ENCODE measurements at places on chromosomes 6 and 20.

GRCh38 chr6:138004430-138005287, 102.6 kb downstream of the PERP start:
- peak; percentile 47 for DNase-seq

- DNase-seq, result no peak
Measured at GRCh38 chr6:79617518-79617941, 13.6 kb upstream of the SH3BGRL2 start.

DNA sequence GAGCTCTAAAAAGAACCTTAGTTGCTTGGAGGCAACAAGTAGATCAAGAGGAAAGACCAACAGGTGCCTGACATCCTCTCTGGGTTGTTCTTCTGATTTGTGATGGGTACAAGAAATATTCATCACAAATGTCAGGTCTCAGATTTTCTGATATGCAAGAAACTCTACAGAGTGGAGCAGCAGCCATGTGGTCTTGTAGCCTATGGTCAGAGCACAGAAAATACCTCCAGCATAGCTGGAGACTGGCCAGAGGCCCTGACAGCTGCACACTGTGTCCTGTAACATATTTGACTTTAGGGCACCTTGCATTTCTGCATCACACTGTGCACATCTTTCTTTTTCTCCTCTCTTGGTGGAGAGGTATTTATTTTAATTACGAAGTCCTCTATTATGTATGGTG, 116.3 kb downstream of the GMPR start:
- DNase-seq, result no peak

DNA sequence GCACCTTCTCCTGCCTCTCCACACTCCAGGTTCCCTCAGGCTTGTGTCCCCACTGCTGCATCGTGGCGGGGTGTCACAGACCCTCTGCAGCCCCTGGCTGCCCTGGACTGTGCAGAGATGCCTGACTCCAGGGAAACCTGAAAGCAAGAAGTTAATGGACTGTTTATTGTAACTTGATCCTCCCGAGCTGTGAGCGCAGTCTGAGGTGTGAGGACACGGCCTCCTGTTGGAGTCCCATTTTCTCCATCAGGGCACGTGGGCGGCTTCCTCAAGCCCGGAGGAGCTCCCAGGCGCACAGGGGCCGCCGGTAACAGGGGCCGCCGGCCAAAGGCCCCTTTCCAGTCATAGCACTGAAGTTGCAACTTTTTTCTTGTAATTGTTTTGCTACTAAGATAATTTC, 16.9 kb downstream of the RBM38 start:
- no peak for DNase-seq

GRCh38 chr20:4029505-4030467, 14.4 kb upstream of the RNF24 start:
- peak; percentile 26 for DNase-seq

GRCh38 chr20:32473231-32474008, 111.7 kb downstream of the NOL4L start:
- DNase-seq, result no peak

DNA sequence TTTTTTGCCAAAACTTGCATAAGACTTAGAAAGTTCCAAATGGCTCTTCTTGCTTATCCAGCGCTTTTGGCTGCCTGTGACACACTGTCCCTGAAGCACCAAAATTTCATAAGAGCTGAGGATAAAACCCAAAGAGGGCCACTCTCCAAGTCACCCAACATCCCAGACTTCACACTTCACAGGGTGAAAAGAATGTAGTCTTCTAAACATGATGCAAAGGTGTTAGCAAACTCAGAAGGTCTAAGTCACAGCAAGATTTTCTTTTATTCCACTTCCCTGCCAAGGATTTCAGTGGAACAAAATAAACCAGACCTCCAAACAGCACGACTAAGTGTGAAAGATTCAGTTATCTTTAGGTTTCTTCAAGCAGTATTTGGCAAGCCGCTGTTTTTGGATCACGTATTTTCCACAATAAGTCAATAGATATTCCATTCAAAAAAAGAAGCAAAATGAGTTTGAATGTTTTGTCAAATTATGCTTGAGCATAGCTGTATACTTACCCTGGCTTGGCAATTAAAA, 44.6 kb upstream of the CD93 start:
- no peak for DNase-seq

DNA sequence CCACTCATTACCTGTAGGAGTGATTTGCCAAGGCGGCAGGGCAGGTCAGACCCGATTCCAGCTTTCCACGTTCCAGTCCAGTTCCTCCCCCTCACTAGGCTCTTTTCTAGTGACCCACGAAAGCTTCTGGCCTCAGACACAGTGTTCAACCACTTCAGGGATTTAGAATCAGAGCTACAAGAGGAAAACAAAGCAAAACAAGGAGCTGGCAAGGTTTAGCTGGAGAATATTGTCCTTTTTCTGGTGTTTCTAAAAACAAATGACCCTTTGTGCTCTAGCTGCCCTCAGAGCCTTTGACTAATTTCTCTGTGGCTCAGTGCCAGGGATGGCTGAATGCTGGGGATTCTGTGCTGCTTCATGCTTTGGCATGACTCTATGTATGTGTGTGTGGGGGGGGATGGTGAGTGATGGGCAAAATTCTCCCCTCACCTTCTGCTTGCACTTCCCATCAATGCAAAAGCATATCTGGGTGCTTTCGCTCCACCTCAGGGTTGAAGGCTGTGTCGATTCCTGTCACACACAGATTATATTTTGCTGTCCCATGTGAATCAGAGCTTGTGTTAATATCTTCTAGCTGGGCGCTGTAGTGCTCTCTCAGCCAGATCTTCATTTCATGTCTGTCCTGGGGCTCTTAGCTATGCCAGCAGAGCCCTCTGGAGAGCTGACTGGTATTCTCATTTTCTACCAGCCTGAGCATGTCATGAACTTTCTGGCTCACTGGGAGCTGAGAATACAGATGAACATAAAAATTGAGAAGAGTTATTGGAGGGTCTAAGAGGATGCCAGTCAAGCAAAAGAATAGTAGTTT, 19.3 kb upstream of the NEDD9 start:
- no peak for DNase-seq

DNA sequence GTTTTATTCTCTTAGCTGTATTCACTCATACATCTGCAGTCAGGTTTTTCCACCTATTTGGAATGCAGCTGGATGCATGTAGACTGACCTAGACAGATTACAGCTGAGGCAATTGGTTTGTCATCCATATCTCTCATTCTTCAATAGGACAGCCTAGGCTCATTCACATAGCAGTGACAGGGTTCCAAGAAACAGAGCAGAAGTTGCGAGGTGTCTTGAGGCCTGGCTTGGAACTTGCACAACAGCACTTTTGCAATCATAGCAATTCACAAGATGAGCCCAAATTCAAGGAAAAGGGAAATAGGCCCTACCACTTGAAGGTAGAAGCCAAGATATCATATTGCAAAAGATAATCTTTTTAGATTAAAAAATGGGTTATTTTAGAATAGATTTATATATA, 508.9 kb upstream of the JAG1 start:
- no peak for DNase-seq

- DNase-seq, result no peak
Measured at GRCh38 chr6:12371641-12372146, 81.5 kb downstream of the EDN1 start.

DNA sequence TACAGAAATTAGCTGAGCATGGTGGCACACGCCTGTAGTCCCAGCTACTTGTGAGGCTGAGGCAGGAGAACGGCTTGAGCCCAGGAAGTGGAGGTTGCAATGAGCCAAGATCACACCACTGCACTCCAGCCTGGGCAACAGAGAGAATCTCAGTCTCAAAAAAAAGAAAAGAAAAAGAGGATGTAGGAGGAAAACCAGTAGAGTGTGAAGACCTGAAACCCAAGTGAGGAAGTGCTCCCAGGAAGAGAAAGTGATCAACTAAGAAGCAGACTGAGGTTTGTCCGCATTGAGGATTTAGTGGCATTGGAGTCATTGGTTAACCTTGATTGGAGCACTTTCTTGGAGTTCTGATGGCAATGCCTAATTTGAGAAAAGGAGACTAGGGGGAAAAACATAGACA, 20.6 kb upstream of the TASP1 start:
- DNase-seq, result no peak

DNA sequence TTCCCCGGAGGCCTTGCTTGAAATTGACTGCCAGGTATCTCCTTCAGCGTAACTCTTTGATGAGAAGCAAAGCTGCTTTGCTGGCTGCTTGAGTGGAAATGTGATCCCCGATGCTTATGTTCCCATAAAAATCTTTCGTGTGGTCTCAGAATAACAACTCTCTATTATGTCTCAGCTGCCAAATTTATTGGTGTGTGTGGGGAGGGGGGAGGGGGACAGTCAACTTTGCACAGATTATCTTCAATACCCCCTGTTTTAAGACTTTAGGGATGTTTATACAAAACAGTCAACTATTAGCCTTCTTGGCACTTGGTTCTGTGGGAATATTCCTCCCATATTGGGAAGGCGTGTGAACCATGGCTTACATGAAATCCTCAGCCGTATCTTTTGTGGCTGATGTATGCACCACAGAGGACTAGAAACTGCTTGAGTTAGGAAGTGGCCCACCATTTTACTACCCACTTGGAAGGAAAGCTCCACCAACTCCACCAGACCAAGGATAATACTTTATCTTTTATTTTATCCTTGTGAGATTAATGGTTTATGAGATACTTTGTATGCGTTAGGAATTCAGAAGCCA, 101.5 kb upstream of the SLC24A3 start:
- no peak for DNase-seq

DNA sequence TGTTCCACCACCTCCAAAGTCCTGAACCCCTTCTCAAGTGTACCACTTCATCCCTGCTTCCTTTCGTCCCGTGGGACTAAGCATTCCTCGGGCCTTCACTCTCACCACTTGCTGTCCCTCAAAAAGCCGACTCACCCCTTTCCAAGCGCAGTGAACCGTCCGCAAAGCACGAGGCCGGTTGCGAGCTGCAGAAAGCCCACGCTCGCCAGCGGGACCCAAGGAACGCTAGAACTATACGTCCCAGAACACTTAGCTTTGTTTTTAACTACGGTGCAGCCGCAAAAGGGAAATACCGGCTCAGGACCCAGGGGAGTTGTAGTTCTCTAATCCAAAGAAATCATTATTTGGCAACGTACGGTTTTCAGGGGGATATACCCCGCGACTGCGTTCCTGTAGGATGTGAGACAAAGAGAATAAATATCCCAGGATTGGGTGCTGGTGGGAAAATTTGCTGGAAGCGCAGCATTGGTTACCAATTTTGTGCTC, 416 bp upstream of the POLR1H start:
- DNase-seq, result no peak

- no peak for DNase-seq
Measured at GRCh38 chr6:169959136-169960002, 207.9 kb downstream of the ERMARD start.

GRCh38 chr6:136960781-136961180, 38.7 kb downstream of the SLC35D3 start:
- DNase-seq, result no peak

GRCh38 chr20:13717631-13718044, 67.1 kb downstream of the ESF1 start:
- DNase-seq, result no peak

GRCh38 chr6:113742342-113742741, 114.8 kb upstream of the MARCKS start:
- DNase-seq, result no peak

- no peak for DNase-seq
Measured at GRCh38 chr6:21019614-21020013, 485.4 kb downstream of the CDKAL1 start.

- no peak for DNase-seq
Measured at GRCh38 chr6:1381481-1382330, 7.7 kb upstream of the FOXF2 start.

GRCh38 chr6:71408787-71409723, 120.4 kb downstream of the OGFRL1 start:
- DNase-seq, result no peak

DNA sequence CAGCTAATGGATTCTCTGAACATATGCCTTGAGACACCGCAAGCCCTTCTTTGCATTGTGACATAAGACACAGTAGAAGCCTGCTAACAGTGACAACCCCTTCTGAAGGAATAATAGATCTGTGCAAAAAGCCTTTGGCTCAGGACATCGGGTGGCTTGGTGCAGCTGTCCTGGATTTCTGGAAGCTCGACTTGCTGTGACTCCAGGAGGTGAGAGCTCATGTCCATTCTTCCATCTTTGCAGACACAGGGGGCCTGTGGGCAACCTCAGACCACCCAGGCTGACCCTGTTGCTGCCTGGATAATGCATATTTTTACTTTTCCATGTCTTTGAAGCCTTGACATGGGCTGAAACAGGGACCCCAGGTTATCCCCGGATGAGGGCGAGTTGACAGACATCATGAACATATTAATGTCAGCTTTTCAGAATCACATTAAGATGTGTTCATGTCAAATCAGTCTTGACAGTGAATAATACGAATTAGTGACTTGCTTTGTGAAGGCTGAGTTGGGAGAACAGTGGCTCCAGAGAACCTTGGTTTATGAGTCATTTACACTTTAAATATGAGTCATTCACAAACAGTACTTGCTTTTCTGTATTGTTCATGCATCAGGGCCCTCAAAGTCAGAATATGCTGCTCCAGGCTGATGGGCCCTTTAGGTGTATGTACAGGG, 66.8 kb upstream of the IYD start:
- DNase-seq, result no peak

- no peak for DNase-seq
Measured at GRCh38 chr6:105814745-105815536, 271.2 kb upstream of the PRDM1 start.

- no peak for DNase-seq
Measured at GRCh38 chr6:31585491-31585890, 586 bp upstream of the LST1 start.

DNA sequence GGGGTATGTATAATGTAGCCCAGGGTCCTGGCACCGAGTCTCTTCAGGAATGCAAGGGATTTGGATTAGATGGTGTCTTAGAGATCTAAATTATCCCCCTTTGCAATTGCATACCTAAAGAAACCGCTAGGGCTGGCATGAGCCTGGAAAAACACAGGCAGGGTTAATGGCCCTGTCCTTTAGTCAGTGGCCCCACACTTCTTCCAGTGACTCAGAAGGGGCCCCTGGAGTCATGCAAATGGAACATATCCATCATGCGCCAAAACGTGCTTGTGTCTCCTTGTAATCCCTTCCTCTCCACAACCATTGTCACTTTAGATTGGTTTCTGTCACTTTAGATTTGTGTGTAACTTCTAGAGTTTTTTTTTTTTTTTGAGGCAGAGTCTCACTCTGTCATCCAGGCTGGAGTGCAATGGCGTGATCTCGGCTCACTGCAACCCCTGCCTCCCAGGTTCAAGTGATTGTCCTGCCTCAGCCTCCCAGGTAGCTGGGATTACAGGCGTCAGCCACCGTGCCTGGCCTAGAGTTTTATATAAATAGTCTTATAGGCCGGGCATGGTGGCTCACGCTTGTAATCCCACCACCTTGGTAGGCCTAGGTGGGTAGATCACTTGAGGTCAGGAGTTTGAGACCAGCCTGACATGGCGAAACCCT, 8.7 kb upstream of the MYBL2 start:
- DNase-seq, result no peak
